NCI-H1105 treated with DMSO at 0.1 percent for 48 hours (cell line): ENCODE measurements at places on chromosomes 7 and 10.

- no peak for DNase-seq
These were observed 233.9 kb downstream of the PHF14 start for GRCh38 chr7:11207565-11207964.

DNA sequence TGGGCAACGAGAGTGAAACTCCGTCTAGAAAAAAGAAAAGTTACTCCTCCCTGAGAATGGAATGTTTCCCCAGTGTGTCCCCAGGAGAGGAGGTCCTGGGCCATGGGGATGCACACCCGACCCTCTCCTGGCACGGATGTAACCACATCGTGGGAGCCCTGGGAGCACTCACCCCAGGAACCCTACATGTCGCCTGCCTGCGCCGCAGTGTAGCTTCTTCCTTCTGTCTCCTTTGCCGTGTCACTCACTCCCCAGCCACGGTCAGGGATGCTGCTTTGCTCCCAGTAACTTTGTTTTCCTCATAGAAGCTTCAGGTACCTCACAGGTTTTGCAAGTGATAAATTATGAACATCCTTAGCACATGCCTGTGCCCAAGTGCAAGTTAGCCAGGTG lies 82.0 kb downstream of the EZH2 start:
- no peak for DNase-seq

- no peak for DNase-seq
These were observed 168.4 kb downstream of the RELN start for GRCh38 chr7:103821092-103821491.

DNA sequence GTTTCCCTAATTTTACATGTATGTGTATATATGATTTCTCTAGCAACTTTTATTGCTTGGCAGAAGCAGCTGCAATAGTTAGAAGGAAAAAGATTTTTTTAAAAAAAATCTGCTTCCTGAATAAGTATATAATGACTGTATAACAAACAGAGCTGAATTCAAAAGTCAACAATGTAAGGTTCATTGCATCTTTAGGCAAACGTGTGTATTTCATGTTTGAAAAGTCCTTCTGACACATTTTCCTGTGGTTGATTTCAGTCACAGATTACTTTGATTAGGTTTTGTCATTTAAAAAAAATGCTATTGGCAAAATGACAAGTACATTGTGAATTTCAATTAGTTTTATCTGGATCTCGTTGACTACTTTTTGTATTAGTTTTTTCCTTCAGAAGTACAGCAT lies 231.0 kb downstream of the CSTF2T start:
- DNase-seq: no peak

DNA sequence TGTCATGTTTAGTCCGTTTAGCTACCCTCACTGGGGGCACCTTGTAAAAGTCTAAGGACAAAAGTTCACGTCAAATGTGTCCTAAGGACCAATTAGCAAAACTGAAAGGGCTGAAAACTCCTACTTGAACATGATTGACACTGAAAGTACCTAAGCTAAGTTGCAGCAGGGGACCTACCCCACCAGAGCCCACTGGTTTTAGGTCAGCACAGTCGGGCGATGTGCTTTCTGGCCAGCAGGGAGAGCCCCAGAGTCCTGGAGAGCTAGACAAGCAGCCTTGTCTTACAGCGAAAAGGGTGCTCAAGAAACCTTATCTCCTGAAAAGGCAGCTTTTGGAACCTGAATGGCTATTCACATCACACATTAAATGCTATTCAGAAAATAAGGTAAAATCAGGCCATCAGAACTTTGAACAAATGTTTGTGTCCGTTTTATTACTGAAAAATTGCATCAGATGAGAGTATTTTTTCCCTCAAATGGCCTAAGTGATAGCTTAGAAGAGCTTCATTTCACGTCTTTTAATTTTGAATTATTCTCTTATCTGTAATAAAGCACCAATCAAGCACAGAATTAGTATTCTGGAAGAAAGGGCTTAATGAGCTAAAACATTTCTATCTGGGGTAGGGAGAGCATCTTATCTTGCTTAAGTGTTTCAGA lies 52.2 kb upstream of the MKI67 start:
- no peak for DNase-seq

DNA sequence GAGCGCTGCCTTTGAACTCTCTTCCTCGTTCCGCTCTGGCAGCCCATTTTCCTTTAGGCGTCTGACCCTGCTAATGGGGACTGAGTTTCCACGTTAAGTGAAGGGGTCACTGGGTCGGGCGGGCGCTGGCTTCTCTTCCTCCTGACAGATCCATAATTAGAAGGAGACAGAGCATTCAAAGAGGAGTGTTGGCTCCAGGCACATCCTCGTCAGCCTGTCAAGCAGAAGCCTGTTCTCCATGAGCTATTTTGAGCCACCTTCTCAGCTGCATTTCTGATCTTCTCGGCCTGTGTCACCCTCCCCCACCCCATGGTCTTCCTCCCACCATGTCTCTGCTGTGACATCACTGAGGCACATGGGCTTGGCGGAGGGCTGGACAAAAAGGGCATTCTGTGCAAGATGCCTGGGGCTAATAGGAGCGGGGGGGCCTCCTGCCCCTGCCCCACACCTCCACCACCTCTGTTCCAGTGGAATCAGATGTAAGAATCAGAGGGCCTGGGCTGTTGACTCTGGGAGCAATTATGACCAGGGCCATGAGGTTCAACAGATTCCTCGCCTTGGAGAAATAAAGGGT lies 248.1 kb downstream of the PLXNA4 start:
- no peak for DNase-seq

DNA sequence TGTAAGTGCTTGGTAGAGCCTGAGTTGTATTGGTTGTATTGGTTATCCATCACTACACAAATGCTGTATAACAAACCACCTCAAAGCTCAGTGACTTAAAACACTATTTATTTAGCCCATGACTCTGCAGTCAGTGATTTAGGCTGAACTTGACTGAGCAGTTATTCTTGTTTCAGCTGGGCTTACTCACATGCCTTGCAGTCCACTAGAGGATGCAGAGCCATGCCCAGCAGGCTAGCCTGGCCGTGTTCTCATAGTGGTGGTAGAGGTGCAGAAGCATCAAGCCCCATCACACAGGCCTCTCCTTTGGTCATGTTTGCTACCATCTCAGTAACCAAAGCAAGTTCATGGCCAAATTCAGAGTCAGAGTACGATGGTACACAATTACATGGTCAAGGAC lies 43.9 kb downstream of the LUC7L2 start:
- no peak for DNase-seq

GRCh38 chr7:7562736-7563135 lies 3.9 kb upstream of the MIOS start:
- DNase-seq: no peak

- DNase-seq: no peak
These were observed 43.6 kb downstream of the ANKRD61 start for GRCh38 chr7:6074612-6075380.

DNA sequence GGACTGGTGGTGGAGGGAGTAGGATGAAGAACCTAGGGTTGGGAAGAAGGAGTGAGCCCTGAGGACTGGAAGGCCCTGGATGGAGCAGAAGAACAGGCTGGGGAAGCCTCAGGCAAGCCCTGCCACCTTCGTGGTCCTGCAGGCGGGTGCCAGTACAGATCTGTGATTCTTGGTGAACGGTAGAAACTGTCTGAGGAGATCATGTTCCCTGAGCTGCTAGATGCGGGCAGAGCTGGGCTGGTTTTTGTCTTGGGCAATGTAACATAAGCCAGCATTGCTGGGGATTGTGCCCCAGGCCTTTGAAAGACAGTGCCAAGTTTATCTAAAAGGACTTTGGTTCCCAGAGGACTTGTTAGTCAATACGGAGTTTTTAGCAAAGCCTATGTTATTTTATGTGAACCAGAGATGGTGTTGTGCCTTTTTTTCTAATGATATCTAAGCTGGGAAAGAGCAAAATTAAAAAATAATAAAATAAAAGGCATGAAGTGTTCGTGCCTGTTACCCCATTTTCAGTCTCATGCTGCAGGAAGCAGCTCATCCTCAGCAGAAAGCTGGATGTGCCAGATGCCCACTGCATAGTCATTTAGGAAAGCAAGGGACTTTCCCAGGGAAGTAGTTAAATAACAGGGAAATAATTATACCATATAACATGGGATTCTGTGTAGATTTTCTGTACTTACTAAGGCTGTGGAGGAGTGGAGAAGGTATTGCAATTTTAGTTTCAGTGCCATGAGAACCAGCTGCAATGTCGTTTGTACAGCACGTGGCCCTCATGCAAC lies 24.4 kb upstream of the FIGNL1 start:
- no peak for DNase-seq

DNA sequence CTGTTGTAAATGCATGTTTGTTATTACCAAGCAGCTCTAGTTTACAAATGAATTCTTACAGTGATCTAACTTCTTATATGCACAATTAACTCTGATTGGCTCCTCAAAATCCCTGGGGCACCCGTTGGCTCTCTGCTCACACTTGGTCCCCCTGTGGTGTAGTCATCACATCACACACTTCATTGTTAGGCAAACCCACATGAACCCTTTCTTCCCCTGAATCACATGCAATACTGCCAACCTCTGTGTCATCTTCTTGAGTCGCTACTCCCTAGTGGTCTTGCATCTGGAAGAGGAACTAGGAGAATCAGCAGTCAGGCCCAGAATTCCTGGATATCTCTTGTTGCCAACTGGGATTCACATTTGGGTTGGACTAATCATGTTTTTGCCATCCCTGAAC lies 73.1 kb downstream of the CD36 start:
- no peak for DNase-seq

GRCh38 chr10:60433684-60434083 lies 44.0 kb upstream of the ANK3 start:
- DNase-seq: no peak

DNA sequence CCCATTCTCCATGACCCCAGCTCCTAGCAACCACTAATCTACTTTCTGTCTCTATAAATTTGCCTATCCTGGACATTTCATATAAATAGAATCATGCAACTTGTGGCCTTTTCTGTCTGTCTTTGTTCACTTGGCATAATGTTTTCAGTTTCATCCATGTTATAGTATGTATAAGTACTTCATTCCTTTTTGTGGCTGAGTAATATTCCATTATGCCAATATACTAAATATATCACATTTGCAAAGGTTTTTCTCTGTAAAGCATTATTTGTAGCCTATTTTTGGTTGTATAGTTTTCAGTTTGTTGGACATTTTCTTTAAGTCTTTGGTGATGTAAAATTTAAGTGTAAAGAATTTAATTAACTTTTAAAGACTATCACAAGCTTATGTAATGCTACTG lies 2.2 kb downstream of the PTPRZ1 start:
- no peak for DNase-seq

DNA sequence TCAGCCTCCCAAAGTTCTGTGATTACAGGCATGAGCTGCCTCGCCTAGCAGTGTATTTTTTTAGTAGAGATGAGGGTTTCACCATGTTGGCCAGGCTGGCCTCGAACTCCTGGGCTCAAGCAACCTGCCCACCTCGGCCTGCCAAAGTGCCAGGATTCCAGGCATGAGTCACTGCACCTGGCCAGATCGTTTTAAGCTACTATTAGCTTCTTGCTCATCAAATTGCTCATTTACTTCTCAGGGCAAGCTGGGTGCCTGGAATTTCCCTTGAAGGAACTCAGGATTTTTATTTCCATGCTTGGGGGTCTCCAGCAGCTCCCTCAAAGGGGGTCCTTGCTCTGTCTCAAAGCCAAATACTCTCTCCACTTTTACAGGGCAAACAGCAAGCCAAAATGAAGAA lies 798.0 kb upstream of the AUTS2 start:
- DNase-seq: no peak

DNA sequence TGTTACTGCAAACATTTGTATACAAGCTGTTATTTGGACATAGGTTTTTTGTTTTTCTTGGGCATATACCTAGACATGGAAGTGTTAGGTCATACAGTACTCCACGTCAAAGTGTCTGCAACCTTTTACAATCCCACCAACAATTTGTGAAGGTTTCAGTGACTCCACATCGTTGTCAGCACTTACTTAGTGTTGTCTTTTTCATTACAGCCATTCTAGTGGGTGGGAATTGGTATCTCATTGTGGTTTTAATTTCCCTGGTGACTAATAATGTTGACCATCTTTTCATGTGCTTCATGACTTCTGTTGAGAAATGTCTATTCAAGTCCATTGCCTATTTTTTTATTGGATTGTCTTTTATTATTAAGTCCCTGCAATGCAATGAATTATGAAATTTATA lies 95.0 kb downstream of the UBE3C start:
- no peak for DNase-seq

- DNase-seq: no peak
These were observed 158.8 kb downstream of the DIP2C start for GRCh38 chr10:530717-531116.

GRCh38 chr7:99292127-99292526 lies 19.5 kb downstream of the MYH16 start:
- no peak for DNase-seq

DNA sequence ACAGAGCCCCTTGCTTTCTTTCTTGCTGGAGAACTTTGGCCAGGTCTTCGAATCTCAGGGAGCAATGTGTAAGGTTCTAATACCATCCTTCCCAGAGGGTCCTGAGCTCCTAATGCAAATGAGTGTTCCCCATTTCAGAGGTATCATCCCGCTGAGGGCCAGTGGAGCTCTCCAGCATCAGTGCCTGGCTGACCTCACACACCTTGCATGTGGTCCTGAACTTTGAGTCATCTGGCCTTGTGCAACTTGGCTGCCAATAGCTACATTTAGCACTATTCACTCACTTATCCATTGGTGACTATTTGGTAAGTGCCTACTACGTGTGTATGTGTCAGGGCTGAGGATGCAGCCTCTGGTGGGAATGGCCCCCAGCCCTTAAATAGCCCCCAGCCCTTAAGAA lies 48.4 kb upstream of the HABP2 start:
- DNase-seq: no peak

DNA sequence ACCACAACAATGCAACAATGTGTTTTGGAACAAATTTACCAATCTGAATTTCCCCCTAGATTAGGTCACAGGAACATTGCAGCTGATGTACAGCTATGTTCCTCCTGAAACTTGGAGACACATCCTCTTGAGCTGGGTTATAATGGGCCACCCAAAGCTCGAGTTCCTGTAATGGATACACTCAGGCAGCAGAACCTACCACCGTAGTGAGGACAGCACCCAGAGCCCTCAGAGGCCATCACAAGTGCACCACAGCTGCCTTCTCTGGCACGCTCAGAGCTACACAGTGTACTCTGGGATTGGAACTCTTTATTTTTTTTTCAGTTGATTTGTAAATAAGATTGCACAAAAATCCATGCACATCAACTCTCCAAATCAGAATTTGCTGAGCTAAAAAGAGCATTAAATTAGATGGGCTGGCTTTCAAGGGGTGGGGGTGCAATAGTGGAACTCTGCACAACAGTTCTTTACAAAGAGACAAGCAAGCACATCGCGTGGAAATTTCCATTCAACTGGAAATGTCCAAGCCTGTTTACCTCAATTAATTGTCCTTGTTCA lies 56.7 kb downstream of the EGFR start:
- no peak for DNase-seq
